ENCODE measurements at places on chromosomes 2 and 18.

GRCh38 chr2:133991606-133992168, 262.2 kb upstream of the MGAT5 start:
- no peak for DNase-seq

- DNase-seq: no peak
Observed at GRCh38 chr2:144937910-144938709, 418.2 kb upstream of the ZEB2 start.

DNA sequence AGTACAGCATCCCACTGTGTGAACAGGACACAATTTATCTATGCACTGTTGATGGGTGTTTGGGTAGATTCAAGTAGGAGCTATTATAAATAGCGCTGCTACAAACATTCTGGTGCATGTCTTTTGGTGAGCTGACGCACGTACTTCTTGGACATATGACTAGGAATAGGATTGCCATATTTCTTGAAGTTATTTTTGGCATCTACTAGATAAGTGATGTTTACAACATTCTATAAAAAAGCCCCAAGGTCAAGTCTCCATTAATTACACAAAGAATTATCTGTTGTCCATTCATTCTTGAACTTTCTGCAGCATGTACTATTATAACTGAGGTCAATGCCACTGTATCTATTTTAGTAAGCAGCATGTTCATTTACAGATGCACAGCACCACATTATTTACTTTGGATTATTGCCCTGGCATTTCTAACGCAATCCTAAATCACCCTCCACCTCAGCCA, 225.5 kb upstream of the TMEM200C start:
- no peak for DNase-seq

DNA sequence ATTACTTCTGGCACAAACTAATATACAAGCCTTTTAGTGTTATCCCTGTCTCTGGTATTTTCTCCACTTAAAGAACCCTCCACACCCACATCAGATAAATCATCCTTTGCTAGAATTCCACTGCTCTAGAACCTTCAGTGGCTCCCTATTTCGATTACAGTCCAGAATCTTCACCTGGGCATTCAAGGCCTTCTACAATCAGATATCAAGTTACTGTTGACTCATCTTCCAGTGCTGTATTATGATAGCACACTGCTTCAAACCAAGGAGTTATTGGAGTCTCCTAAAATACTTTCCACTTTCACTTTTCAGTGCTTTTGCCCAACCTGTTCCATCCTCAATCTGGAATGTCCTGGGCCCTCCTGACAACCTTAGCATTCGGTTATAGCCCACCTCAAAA, 3.4 kb downstream of the CGREF1 start:
- no peak for DNase-seq

GRCh38 chr2:20917719-20918572, 95.0 kb upstream of the LDAH start:
- no peak for DNase-seq

Measured in stimulated activated CD8-positive, alpha-beta memory T cell treated with anti-CD3 and anti-CD28 coated beads, Interleukin-15, amount 100 ng/mL, for 4 hours (primary cell).